ENCODE measurements at places on chromosomes 1 and 21.

DNA sequence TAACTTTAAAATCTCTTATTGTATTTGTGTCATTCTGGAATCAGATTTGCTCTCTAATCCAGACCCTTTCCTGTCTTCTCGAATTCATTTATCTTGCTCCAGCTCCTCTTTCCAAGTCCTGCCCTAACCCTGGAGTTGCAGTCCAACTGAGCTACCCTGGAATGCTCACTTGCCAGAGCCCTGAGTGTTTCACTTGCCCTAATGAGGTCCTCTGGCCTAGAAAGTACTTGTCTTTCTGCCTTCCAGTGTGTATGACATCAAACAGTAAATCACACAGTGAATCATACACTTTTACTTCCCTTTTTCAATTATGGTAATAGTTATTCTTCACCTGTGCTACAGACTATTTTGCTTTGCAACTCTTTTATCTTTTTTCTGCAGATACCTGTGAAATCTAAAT is 96.9 kb downstream of the NEK7 start:
- DNase-seq: no peak

GRCh38 chr1:197249324-197249723 is 18.7 kb upstream of the CRB1 start:
- no peak for DNase-seq

GRCh38 chr1:18556364-18556763 is 74.3 kb upstream of the PAX7 start:
- DNase-seq: no peak

DNA sequence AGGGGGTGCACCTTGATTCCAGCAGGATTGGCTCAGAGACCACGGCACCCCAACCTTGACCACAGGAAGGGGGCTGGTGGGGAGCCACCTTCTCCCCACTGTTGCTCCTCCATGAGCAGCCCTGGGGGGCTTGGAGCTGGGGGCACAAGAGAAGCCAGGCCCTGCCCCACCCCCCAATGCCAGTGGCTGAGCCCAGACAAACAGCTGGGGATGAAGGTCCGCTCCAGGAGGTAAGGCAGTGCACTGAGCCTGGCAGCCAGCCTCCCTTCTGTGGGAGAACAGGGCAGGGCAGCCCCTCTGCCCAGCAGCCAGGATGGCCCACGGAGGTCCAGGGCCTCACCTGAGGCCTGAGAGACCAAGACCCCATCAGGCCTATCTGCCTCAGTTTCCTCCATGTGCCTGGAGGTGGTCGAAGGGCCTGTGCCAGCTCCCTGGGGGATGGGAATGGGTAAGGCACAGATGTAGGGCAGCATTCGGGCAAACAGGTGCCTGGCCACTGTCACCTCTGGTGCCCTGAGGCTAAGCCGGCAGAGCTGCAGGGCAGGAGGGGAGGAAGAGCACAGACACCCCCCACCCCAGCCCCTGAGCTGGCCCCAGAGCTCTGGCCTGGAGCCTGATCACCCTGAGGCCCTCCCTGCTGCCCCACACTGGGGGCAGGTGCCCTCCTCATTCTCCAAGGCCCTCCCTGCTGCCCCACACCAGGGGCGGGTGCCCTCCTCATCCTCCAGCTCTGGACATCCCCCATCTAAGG is 7.1 kb downstream of the ITGB2 start:
- no peak for DNase-seq

- DNase-seq: no peak
Measured at GRCh38 chr1:37035796-37036666, 1.7 kb upstream of the GRIK3 start.

DNA sequence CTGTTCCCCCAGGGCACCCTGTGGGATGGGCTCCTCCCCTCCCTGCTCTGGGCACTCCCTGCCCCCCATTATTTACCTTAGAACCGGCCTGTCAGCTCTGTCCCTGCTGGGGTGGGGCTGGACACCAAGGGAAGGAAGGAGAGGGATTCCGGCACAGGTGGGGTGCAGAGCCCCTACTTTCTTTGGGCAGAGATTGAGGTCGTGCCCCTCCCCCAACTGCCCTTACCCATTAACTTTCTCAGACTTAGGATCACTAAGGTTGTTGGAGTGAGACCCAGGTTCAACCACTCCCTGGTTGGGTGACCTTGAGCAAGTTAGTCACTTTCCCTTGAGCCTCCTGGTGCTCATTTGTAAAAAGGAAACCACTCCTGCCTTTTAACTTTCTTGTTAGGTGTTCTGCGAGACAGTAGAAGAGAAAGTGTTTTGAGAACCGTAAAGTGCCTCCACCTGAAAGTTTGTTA is 57.0 kb upstream of the SYNC start:
- no peak for DNase-seq

- DNase-seq: no peak
Measured at GRCh38 chr1:116755681-116756080, 1.5 kb downstream of the CD2 start.

GRCh38 chr1:162185314-162186025 is 116.0 kb downstream of the NOS1AP start:
- DNase-seq: no peak

DNA sequence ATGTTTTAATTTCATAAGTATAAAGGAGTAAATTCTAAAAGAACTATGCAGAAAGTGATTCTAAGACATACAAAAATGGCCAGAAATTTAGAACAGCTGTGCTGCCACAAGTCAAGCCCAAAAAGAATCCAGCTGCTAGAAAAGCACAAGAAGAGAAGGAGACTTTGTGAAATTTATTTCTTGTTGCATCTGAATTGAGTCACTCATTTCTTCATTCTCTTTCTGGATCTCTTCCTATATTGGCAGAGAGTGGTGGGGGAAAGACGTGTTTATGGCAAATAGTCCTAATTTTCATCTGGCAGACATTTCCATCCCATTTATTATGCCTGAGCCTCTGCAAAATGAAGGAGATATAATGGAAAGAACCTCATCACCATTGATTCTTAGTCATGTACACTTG is 139.6 kb upstream of the CTTNBP2NL start:
- no peak for DNase-seq

DNA sequence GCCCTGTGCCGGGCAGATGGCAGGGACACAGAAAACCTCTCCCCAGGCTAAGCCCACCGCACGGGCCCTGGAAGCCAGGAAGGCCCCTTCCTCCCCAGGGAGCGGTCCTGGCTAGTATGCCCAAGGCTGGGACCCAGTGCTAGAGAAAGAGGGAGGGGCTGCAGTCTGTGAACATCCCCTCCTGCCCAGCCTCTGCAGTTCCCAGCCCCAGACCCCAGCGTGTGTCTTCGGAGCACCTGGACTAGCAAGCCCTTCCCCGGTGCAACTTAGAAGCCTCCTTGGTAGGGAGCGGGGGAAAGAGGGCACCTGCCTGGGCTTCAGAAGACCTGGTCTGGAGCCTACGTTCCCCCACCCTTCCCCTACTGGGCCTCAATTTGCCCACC is 2.1 kb downstream of the PLEKHG5 start:
- no peak for DNase-seq

DNA sequence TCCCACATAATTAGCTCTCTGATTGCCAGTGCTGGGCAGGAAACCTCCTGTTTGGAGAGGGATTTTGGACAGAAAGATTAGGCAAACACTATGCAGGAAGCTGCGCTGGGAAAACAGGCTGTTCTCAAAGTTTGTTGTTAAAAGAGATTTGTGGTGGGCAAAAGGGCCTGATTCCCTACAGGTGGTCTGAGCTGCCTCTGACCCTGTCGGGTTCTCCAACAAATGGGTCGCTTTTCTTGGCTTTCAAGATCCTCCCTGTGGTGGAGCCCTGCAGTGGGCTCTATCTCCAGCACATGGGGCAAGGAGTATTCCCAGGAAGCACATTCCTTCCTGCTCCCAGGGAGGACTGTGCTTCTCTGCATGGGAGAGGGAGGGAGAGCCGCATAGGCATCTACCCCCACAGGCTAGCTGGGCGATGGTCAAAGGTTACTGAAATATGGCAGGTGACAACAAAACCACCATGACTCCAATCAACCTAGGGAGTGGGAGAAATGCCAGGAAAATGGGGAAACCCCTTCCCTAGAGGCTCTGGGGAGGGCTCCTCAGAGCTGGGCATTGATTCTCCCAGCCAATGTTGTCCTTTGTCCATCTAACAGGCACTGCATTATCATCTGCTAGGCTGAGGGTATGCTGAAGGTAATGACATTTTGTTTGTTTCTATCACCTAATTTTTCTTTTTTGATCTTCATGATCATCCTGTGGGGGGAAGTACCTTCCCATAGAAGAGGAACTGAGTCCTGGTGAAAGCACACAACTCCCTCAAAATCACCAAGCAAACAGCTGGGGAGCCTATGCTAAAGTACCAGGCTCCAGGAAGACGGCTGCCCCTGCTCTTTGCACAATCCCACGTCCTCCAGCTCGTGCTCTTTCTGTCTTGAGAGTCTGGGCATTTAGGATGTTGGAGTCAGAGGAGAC is 85.3 kb downstream of the PLXNA2 start:
- DNase-seq: no peak

- DNase-seq: no peak
Measured at GRCh38 chr1:234908571-234908970, 220.1 kb downstream of the TOMM20 start.

GRCh38 chr21:34129901-34130715 is 56.7 kb downstream of the MRPS6 start:
- no peak for DNase-seq

DNA sequence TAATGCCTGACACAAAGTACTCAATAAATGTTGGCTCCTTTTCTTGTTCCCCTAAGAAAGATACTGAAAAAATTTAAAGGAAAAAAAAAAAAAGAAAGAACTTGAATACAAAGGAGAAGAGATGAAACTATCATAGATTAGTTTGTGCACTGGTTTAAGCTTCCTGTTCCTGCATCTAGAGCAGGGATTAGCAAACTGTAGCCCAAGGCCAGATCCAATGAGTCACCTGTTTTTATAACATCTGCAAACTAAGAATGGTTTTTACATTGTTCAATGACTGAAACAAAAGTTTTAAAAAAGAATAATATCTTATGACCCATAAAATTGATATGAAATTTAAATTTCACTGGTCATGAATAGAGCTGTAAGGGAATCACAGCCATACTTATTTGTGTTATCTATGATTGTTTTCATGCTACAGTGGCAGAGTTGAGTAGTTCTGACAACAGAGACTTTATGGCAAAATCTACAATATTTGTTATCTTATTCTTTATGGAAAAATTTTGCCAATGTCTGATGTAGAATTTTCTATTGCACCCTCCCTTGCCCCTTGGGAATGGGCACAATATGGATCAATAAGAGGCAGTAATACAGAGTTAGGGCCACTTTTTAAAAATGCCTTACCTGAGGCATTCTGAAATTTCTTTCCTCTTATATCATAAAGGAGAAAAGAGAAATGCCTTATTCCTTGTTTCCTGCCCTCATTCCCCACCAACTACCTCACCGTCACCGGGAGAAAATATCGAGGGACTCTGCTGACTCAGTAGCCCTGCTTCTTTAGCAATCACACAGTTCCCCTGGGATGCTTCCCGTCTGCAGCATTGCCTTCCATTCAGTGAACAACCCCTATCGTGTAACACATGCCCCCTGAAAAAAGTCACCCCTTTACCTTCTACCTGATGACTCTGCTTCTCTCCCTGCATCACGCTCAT is 50.6 kb downstream of the WDR64 start:
- DNase-seq: no peak

- DNase-seq: no peak
Measured at GRCh38 chr1:66353257-66353656, 180.7 kb upstream of the SGIP1 start.

GRCh38 chr1:92980732-92981647 is 19.7 kb upstream of the DIPK1A start:
- no peak for DNase-seq

GRCh38 chr21:44779417-44780136 is 22.0 kb downstream of the UBE2G2 start:
- no peak for DNase-seq

DNA sequence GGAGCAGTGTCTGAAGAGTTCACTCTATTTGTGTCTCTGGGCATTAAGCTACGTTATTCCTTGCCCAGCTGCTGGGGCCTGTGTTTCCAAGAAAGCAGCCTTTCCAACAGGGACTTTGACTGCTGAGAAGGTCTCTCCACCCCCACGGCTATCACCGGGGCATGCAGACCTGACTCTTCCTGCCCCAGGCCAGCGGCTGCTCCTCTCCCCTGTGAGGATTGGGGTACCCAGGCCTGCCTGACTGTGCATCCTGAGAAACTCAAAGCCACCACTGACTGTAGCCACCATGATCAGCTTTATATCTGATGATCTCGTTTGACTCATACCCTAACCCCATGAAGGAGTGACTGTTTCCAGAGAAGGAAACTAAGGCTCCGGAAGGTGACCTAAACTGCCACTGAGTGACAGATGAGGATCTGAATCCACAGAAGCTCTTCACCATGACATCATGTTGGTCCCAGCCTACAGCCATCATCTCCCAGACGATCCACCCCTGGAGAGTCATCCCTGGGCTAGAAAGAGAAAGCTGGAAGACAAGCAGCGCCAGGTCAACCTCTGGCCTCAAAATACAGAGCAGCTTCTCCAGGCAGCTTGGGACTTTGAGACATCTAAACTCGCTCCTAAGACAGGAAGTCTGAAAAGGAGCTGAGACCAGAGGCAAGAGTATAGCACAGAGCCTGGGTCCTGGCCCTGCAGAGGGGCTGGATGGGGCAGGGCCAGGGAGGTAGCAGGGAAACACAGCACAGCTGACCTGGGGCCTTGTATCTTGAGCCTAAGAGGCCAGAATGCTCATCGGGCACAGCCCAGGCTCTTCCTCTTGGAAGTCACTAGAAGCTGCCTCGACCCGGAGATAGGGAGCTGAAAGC is 244.0 kb upstream of the VAMP3 start:
- no peak for DNase-seq

DNA sequence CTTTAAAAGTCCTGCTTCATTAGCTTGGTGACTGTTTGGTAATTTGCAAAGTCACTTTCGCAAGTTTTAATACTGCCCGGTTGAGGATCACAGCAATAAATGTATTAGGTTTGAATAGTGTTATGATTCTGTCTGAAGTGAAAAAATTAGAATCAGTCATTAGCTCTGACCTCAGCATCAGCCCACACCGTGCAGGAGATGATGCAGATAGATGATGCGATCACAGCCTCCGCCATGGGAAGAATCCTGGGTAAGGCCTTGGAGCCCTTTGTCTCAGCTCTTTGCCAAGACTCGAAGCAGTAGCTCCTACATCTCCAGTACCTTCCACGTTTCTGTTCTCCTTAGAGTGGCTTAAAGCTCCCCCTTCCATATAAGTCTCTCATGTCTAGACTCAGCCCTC is 366.7 kb downstream of the CAMTA1 start:
- no peak for DNase-seq

DNA sequence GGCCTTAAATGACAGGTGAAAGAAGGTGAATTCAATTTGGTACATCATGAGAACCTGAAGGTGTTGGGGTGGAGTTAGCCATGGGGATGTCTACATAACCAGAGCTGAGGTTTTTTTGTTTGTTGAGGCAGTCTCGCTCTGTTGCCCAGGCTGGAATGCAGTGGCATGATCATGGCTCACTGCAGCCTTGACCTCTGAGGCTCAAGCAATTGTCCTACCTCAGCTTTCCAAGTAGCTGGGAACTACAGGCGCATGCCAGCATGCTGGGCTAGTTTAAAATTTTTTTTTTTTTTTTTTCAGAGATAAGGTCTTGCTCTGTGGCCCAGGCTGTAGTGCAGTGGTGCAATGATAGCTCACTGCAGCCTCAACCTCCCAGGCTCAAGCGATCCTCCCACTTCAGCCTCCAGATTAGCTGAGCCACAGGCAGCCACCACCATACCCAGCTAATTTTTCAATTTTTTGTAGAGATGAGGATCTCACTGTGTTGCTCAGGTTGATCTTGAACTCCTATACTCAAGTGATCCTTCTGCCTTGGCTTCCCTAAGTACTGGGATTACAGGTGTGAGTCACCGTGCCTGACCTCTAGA is 1.9 kb upstream of the MPZ start:
- DNase-seq: peak; percentile 56

- no peak for DNase-seq
Measured at GRCh38 chr1:167880580-167881021, 33.3 kb downstream of the ADCY10 start.

All from kidney epithelial cell (primary cell).